ENCODE measurements at places on chromosomes 4 and X.

GRCh38 chrX:50718776-50719175 lies 95.2 kb downstream of the SHROOM4 start:
- DNase-seq = no peak

DNA sequence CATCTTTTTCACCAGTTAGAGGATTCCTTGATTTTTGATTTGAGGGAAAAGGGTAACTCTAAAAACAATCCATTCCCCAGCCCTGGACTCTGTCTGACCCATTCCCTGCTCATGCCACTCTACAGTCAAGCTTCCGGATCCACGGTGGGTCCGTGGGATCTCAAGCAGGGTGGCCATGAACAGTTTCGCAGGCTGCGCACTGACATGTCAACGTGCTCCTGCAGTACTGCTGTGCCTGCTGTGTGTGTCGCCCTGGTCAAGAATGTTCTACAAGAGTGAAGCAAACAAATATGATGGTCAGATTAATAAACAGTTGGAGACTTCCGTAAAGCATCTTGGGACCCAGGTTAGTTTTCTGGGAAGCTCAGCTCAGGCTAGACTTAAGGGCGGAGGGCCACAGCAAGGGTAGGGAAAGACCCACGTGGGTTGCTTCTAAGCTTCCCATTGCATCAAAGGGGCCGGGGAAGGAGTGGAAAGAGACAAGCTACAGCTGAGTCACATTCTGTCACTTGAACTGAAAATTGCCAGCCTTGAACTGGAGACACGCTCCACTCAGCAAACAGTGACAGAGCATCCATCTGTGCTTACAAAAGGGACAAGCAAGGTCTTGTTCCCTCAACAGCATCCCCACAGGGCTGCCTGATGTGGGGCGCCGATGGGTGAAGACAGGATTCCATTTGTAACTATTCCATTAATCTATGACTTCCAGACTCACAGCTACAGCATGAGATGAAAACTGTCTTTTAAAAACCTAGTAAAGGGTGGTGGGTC lies 81.8 kb downstream of the MTMR1 start:
- no peak for DNase-seq

GRCh38 chrX:104695593-104695992 lies 129.6 kb downstream of the IL1RAPL2 start:
- DNase-seq = no peak

- DNase-seq = no peak
Observed at GRCh38 chr4:38600575-38600974, 63.4 kb upstream of the KLF3 start.

DNA sequence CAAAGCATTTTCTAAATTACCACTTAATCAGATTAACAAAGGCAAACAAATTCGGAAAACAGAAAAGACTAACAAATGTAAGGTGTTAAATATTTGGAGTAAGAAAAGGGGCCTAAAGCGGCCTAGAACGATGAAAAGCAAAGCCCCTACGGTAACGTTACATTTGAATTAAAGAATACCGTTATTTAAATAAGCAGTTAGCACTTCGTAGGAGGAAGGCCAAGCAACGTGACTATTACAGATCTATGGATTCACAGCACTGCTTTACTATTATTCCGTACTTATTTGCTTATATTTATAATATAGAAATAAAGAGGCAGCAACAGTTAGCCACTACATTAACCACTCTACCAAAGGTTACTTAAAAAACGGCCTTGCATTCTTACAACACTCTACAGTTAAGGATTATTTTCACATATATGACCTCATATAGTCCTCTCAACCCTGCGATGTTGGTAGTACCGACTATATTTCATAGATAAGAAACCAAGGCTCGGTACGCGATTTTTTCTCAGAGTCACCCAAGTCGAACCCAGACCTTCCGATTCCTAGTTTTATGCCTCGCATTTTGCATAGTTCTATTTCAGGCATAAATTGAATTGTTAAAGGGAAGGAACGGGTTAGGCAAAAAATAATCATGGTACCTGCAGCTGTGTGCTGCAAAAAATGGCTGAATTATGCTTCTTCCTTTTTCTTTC lies 2.9 kb downstream of the KLHL15 start:
- no peak for DNase-seq

GRCh38 chr4:154858166-154858565 lies 77.1 kb downstream of the RBM46 start:
- DNase-seq = no peak
